Cortex of kidney (tissue), 1 donor: ENCODE measurements at places on chromosomes 3 and 15.

DNA sequence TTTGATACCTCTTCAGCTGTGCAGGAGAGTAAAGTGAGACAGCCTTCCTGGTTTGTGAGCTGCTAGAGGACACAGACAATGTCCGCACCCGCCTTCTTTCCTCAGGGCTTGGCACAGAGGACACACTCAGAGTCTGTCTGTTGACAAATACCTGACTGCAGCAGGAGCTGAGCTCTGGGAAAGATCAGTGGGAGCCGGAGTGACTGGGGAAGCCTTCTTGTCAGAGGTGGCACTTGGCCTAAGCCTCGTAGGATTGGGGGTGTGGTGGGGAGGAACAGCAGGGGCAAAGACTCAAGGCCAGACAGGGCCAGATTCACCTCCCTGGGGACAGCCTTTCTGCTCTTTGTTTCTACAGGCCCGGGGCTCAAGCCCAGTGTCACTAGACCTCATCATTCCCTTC, 3.3 kb upstream of the IL17RC start:
- no peak for DNase-seq

DNA sequence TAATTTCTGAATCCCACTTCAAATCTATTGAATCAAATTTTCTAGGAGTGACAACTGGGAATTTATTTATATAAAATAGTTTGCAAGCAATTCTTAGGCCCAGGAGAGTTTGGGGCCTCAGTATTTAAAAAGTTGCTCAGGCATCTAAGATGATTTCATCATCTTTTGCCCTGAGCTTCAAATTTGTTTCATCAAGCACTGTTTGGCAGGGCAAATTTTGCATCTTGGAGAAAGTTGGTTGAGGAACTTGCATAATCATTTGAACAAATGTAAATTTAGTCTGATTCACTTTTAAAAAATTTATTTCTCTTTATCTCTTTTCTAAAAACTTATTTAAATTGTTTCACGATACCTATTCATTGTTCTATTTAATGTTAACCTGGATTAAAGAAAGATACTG, 702.8 kb downstream of the SI start:
- no peak for DNase-seq

DNA sequence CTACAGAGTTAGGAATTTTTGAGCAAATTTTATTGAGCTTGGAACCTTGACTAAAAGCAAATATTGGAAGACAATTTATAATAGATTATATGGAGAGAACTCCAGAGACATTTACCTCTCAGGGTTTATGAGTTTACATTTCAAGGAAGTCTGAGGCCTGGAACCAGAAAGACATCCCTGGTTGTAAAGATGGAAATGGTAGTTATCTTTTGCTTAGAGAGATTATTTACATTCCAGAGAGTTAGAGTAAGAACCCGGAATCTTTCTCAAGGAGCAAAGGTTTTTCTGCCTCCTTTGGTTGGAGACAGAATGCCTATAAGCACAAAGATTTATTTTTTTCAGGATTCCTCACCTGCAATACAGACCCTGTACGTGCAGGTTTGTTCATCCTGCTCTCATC, 458.1 kb downstream of the TBL1XR1 start:
- no peak for DNase-seq

GRCh38 chr3:186057594-186057993, 51.3 kb downstream of the ETV5 start:
- no peak for DNase-seq

GRCh38 chr3:58020783-58021071, 12.5 kb downstream of the FLNB start:
- no peak for DNase-seq

GRCh38 chr15:44666210-44667038, 3.0 kb upstream of the SPG11 start:
- no peak for DNase-seq

GRCh38 chr15:78002996-78003395, 74.5 kb downstream of the TBC1D2B start:
- no peak for DNase-seq

- DNase-seq, result no peak
Measured at GRCh38 chr15:62712455-62712839, 330.1 kb upstream of the TPM1 start.

- no peak for DNase-seq
Measured at GRCh38 chr3:174423936-174424335, 435.2 kb upstream of the NAALADL2 start.

DNA sequence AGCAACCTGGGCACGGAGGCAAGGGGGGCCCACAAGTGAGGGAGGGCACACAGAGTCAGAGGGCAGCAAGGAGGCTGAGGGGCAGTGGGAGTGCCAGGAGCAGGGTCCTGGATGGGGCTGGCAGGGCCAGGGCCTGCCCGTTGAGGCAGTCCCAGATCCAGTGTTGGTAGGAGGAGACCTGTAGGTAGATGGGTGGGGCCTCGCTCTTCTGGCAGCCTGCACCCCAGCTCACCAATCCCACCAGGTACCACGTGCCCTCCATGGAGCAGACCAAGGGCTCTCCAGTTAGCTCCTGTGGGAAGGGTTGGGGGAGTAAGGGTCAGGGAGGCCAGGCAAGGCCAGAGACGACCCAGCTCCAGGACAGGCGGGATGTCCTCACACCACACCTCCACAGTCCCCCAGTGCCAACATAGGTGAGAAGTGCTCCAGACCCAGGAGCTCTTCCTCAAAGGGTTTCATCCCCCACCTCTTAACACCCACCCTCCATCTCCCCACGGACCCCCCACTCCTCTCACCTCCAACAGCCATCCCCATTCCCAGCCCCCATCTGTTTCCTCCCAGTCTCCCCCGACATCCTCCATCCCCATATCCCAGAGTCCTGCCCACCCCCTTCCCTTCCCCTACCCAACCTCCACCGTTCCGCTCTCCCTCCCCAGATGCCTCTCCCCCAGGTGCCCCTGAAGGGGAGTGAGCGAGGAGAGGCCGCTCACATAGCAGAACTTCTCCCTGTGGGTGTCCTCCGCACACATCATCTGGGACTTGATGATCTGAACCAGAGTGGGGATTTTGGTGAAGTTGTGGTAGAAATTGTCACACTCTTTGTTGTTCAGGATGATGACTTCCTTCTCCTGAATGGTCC, 5.2 kb downstream of the PRSS50 start:
- DNase-seq, result no peak

DNA sequence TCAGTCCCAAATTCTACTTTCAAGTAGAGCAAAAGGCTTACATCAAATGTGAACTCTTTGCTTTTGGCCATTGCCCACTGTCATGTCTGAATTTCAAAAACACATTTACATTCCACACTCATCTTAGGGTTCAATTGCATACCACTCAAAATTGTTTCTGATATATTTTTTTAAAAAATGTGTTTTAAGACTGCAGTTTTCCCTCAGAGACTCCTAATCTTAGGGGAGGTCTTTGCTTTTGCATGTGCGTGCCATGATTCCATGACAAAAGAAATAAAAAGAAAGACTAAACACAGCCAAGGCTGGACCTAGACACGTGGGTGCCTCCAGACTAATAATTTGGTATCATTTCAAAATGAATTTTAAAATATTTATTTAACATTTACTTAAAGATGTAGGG, 396.8 kb upstream of the RASGRP1 start:
- no peak for DNase-seq

DNA sequence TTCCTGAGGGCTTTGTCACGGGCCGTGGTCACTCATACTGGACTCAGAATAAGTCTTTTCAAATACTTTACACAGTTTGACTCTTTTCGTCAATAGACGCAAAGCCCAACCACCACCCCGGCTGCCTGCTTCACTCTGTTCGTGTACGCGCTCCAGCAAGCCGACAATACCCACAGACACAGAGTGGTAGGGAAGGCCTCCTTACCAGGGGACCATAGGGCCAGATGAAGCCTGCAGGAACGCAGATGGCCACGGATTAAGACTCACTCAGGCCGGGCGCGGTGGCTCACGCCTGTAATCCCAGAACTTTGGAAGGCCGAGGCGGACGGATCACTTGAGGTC, 29.7 kb downstream of the EFCAB12 start:
- no peak for DNase-seq

GRCh38 chr3:54557538-54558428, 370.1 kb downstream of the LRTM1 start:
- no peak for DNase-seq

- no peak for DNase-seq
Measured at GRCh38 chr15:54998661-54999060, 198.1 kb downstream of the RSL24D1 start.

DNA sequence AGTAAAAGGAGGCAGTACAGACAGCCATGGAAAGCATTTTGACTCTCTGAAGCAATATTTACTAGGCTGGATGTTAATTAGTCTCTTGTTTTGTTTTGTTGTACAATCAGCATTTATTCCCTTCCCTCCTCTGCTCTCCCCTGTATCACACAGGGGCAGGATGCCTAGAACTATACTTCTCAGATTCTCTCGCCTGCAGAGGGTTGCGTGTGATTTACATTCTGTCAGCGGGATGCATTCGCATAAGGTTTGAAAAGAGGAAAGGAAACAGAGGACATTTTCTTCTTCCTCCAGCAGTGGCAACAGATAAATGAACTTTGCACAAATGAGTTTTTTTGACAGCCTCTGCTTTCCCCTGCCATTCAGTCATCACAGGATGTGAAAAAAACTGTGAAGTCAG, 188.3 kb downstream of the RSL24D1 start:
- DNase-seq, result no peak

- no peak for DNase-seq
Measured at GRCh38 chr3:4708230-4708629, 215.1 kb downstream of the ITPR1 start.

DNA sequence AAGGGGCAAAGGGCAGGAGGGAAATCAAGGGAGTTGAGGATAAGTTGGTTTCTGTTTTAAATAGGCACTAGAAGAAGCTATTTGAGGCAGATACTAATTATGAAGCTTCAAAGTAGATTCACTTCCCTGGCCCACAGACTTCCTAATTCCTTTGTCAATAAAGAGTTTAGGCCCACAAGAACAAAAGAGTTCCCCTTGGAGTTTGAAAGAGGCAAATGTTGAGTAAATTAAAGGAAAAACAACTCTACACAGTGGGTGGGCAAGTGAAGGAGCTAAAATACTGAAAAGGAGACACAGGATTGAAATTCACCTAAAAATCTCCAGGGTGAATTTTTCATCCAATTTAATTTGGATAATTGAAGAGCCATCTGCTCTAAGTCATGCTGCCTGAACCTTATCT, 411.7 kb upstream of the RORA start:
- no peak for DNase-seq

DNA sequence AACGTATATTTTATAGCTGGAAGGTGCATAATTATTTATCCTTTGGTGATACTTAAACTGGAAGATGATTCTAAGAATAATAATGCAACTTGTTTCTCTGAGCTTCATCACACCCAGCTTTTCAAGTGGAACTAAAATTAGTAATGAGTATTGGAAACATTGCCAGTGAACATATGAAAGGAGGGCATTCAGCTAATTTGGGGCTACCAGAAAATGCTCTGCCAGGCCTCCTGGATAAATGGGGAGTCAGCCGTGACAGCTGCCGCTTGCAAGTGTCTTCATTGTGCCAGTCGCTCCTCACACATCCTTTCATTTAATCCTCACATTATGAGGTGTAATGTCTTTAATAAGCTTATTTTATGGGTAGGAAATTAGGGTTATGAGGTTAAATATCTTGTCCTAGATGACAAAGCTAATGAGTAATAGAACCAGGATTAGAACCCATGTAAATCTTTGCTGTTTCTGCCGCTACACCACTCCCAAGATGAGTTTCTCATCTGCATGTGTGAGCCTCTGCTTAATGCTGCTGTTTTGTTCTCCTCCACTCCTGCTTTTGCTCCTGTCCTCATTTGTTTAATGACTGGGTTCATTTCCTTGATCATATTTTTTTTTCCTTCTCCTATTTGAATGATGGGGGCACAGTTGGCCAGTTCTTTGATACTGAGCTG, 155.7 kb downstream of the PLCL2 start:
- no peak for DNase-seq

- no peak for DNase-seq
Measured at GRCh38 chr3:98733812-98734281, 29.3 kb upstream of the ST3GAL6 start.

DNA sequence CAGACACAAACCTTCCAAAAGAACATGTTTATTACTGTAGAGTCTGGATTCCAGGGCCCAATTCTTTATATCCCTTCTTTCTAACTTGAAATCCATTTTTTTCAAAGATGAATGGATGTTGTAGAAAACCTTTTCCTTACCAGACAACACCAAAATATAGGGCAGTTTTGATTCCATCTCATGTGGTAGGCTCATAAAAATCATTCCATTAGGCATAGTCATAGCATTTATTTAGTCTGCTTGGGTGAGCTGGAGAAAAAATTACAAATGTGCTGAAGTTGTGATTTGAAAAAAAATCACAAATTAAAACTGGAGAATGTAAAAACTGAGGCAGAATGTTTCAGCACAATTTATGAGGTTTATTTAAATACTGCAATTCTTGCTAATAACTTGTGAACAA, 199.3 kb upstream of the TBC1D5 start:
- no peak for DNase-seq

DNA sequence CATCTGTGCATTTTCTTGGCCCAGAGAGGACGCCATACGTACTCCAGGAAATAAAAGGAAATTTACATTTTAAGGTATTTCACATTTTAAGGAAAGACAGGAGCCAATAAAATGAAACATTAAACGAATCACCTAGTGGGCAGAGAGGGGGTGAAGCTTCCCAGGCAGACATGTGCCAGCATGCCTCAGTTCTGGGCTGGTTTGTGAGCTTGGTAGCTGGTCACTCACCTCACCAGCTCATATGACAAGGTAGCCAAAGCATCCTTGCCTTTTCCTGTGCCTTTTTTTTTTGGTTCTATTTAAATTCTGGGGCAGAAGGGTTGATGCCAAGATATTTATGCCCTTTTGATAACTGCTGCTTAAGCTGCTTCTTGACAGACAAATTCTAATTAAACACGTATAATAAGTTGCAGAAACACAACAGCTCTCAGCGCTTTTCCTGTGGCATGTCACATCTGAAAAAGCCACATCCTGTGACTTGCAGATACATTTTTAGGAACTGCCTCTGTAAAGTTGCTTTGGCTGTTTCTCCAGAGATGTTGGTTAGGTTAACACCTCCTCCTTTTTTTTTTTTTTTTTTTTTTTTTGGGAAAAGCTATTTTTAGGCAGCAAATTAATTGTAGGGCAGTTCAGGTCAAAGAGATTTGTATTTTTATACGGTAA, 218.6 kb downstream of the PDCD6IP start:
- DNase-seq, result no peak

GRCh38 chr3:13138833-13139145, 65.6 kb upstream of the IQSEC1 start:
- DNase-seq, result no peak

GRCh38 chr3:29898171-29898965, 617.5 kb downstream of the RBMS3 start:
- no peak for DNase-seq

DNA sequence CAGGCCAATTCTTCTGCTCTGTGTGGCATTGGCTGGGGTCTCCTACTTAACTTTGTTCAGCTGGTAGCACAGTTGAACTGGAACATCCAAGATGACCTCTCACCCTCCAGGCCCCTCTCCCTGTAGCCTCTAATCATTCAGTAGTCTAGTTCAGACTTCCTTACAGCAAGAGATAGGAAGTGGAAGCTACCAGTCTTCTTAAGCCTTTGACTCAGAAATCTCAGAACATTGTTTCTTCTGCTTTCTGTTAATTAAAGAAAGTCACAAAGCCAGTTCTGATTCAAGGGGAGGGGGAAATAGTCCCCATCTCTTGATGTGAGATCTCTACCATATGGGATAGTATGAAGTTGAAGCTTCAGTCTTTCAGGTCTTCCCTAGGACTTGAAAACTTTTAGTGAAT, 18.8 kb upstream of the SACM1L start:
- no peak for DNase-seq
